ENCODE measurements at places on chromosomes 7 and 10.

GRCh38 chr7:69285854-69286253, 312.4 kb upstream of the AUTS2 start:
- no peak for DNase-seq

- no peak for DNase-seq
These were observed 42.7 kb upstream of the CACNB2 start for GRCh38 chr10:18097524-18097923.

DNA sequence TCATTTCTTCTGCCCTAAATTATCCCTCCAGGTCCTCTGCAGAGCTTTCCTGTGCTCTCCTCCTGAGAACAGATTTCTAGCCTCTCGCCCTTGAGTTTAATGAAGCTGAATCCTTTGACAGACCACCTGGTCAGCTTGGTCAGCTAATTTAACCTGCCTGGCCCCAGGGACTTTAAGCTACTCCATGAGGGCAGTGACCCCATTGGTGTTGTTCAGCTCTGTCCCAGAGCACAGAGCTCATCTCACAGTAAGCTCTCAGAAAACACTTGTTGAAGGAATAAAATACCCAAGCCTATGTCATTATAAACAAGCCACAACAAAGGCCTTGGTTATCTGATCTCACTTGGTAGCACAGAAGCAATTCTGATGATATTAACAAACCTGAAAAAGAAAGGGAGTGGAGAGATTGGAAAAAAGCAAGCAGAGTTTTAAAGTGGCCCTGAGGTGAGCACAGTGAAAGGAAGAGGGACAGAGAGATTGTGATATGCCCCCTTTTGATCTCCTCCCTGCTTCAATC, 24.4 kb downstream of the SLC26A4 start:
- no peak for DNase-seq

GRCh38 chr7:127417346-127417745, 24.8 kb upstream of the ZNF800 start:
- DNase-seq: no peak

Data from renal pelvis (tissue), 12 donors.